ENCODE measurements at places on chromosomes 6 and 20. TPM values are rescaled to one million over a fixed set of nuclear protein-coding genes. Genes with fewer than 3 reads are reported as not detected.

MEI4 gene
- not detected for total RNA-seq

GDAP1L1 gene
- total RNA-seq, result 1.0 TPM

- DNase-seq, result no peak
These were observed 6.7 kb upstream of the KLHL31 start for GRCh38 chr6:53672237-53672636.

DNA sequence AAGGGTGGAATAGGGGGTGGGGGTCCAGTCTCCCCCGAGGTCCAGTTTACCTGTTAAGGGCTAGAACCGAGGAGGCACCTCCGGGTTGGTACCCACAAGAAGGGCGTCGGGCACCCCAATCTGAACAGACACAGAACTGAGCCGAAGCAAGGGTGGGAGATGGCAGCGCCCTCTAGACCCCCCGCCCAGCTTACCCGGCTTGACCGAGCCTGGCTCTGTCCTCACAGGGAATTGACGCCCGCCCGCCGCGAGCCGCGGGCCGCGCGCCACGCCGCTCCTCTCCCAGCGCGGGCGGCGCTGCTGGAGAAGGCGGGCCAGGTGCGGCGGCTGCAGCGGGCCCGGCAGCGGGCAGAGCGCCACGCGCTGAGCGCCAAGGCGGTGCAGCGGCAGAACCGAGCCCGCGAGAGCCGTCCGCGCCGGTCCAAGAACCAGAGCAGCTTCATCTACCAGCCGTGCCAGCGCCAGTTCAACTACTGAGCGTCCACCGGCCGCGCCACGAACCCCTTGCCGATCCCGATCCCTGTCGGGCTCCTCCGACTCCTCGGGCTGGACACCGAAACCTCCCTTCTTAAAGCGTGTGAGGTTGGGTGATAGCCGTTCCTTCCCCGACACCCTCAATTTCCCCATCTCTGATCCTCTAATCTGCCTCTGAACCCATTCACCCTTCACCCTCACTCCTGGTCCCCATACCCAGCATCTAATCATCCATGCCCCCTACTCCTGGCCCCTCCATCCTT, 5.9 kb downstream of the TP53INP2 start:
- peak; percentile 66 for DNase-seq

DNA sequence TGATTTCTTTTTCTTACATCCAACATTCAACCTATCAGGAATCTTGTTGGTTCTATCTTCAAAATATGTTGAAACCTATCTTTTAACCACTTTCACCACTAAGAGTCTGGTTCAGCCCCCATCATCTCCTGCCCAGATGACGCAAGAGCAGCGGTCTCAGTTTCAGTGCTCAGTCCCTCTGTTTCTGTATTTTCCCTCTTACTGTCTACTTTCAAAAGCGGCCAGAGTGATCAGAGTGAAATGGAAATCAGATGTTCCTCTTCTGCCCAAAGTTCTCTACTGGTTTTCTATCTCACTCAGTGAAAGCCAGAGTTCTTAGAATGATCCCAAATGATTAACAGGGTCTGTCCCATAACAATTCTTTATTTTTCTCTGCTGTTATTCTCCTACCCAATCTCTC, 147.9 kb upstream of the PDE7B start:
- peak; percentile 47 for DNase-seq

All from activated T-cell treated with anti-CD3 and anti-CD28 coated beads, Interleukin-2, amount 50 U/mL, for 72 hours (primary cell).